ENCODE measurements at places on chromosomes 16 and 17. TPM values are rescaled to one million over a fixed set of nuclear protein-coding genes. Genes with fewer than 3 reads are reported as not detected.

DNA sequence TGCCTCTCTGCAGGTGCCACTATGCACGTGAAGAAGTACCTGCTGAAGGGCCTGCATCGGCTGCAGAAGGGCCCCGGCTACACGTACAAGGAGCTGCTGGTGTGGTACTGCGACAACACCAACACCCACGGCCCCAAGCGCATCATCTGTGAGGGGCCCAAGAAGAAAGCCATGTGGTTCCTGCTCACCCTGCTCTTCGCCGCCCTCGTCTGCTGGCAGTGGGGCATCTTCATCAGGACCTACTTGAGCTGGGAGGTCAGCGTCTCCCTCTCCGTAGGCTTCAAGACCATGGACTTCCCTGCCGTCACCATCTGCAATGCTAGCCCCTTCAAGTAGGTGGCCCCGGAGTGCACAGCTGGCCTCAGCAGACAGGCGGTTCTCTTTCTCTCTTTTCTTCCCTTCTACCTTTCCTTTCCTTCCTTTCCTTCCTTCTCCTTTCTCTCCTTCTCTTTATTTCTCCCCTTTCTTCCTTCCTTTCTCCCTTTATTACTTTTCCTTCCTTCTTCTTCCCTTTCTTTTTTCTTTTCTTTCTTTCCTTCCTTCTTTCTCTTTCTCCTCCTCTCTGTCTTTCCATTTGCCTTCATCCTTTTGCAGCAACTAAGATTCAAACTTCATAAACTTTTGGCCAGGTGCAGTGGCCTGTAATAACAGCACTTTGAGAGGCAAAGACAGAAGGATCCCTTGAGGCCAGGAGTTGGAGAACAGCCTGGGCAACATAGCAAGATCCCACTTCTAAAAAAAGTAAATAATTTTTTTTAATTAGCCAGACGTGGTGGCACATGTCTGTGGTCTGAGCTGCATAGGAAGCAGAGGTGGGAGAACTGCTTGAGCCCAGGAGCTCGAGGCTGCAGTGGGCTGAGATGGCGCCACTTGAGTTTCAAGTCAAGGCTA, 46.7 kb downstream of the SCNN1B start:
- H3K4me3 ChIP-seq = no peak overlapping the region
- no peaks in the 10 kb centered on the region for H3K36me3 ChIP-seq
- H3K27me3 ChIP-seq = no peaks in the 10 kb centered on the region
- no peaks in the 10 kb centered on the region for H3K4me1 ChIP-seq
- H3K27ac ChIP-seq = no peak overlapping the region

DNA sequence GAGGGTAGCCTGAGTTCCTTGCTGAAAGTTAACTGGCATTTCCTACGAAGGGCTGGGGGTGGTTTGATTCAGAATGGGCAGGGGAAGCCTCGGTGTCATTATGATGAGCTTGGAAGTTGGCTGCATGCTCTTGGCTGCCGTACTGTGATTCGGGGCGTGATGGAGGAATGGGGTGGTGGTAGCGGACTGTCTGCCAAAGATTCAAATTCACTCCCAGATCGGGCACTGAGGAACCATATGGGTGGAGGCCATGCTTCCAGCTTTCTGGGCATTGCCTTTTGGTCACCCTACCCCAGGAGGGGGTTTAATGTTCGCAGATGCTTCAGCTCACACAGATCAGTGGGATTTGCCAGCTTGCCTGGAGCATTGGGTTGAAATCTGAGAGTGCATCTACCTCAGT, 492.8 kb upstream of the EEF2KMT start:
- H3K27me3 ChIP-seq = no peaks in the 10 kb centered on the region
- no peak for DNase-seq
- peaks cover 5% of the 10 kb centered on the region for H3K4me1 ChIP-seq
- H3K27ac ChIP-seq = no peak overlapping the region
- H3K36me3 ChIP-seq = no peaks in the 10 kb centered on the region
- no peak overlapping the region for H3K4me3 ChIP-seq

- DNase-seq = no peak
- H3K27me3 ChIP-seq = no peaks in the 10 kb centered on the region
- no peak overlapping the region for H3K4me3 ChIP-seq
- H3K27ac ChIP-seq = no peak overlapping the region
- no peaks in the 10 kb centered on the region for H3K4me1 ChIP-seq
Measured at GRCh38 chr16:49931266-49931665, 75.4 kb upstream of the ZNF423 start.

TPSD1 gene
- not detected for total RNA-seq

OR1A1 gene
- not detected for total RNA-seq

- no peaks in the 10 kb centered on the region for H3K36me3 ChIP-seq
- no peaks in the 10 kb centered on the region for H3K4me1 ChIP-seq
- H3K27me3 ChIP-seq = peaks cover 72% of the 10 kb centered on the region
- no peak for DNase-seq
- no peak overlapping the region for H3K27ac ChIP-seq
- H3K4me3 ChIP-seq = peak overlapping the region; percentile 17
Measured at GRCh38 chr16:54939029-54939346, 8.3 kb downstream of the IRX5 start.

DNA sequence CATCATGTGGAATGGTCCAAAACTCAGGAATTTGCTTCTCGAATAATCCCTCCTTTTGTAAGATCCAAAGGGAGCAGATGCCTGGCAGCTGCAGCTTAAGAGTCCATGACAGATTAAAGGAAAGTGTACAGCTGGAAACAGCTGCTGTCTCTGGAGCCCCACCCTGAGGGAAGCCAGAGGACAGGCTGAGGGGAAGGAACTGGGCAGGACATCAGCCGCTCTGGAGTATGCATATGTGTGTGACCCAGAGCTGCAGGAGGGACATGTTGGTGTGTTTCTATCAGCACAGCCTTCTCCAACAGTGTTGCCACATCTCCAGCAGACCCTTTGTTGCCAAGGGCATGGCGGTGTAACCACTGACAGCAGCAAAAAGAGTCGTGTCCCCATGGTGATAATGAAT, 46.2 kb downstream of the CYB561 start:
- no peaks in the 10 kb centered on the region for H3K36me3 ChIP-seq
- H3K27me3 ChIP-seq = no peaks in the 10 kb centered on the region
- no peak for DNase-seq
- H3K27ac ChIP-seq = no peak overlapping the region
- no peak overlapping the region for H3K4me3 ChIP-seq
- no peaks in the 10 kb centered on the region for H3K4me1 ChIP-seq

DNA sequence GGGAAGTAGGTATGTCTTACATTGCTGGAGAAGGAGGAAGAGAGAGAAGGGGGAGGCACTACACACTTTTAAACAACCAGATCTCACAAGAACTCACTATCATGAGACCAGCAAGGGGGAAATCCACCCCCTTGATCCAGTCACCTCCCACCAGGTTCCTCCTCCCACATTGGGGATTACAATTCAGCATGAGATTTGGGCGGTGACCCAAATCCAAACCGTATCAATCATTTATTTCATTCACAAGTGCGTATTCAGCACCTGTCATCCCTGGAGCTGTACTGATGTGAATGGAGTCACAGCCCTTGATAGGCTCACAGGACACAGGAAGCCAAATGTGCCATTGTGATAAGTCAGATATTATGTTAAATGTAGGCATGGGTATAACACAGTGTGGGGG, 228.3 kb upstream of the HSBP1 start:
- no peaks in the 10 kb centered on the region for H3K27me3 ChIP-seq
- peaks cover 8% of the 10 kb centered on the region for H3K4me1 ChIP-seq
- no peak for DNase-seq
- no peak overlapping the region for H3K27ac ChIP-seq
- no peak overlapping the region for H3K4me3 ChIP-seq

ZNF689 gene
- 21.9 TPM for total RNA-seq

FBXW10 gene
- total RNA-seq = not detected

KRT15 gene
- total RNA-seq = 0.87 TPM

DNA sequence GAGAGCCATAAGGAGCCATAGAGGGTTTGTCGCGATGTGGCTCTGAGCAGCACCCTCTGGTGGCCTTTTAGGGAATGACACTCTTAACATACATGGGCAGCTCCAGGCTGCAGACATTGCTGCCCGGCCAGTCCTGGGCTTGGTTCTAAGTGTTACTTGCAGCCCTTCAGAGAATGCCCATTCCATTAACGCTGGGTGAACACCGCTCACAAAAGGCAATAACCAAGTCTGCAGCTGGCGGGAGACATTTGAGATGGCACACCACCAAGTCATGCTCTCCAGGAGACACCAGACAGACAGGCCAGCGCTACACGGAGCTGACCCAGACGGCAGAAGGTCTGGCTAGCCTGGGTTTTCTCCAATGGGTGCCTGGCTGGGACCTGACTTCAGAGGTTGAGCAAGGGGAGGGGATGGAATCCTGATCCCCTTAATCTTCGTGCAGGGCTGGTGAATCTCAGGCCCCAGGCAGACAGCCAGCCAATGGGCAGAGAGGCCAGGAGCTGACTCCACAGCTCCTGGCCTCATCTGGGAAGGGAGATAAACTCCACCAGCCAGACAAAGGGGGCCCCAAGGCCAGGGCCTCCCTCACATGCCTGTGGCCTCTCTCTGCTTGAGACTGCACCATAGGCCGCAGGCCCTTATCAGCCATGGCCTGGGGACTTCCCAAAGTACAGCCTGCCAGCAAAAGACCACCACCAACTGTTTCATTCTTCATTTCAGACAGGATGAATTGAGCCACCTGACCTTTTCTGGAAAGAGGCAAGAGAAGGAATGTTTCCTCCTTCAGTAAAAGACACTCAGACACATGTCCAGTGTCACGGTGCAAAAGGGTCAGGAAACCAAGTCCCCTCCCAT, 58.8 kb downstream of the ZDHHC7 start:
- DNase-seq = peak; percentile 87
- no peaks in the 10 kb centered on the region for H3K36me3 ChIP-seq
- no peaks in the 10 kb centered on the region for H3K4me1 ChIP-seq
- no peak overlapping the region for H3K27ac ChIP-seq
- H3K4me3 ChIP-seq = no peak overlapping the region

DNA sequence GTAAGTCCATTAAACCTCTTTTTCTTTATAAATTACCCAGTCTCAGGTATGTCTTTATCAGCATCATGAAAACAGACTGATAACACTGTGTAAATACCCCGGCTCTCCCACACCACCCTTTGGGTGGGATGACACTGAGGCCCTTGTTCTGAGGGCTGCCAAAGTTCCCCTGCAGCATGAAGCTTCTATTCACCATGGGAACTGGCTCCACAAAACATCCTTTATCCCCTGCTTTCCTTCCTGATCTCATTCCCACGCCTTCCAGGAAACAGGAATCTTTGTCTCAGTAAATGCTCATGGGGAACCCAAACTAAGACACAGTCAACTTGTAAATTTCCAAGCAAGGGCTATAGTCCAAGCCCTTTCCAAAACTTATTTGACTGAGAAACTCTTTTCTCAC, 88.4 kb downstream of the ABCC12 start:
- DNase-seq = no peak
- no peak overlapping the region for H3K4me3 ChIP-seq
- no peaks in the 10 kb centered on the region for H3K4me1 ChIP-seq
- no peaks in the 10 kb centered on the region for H3K27me3 ChIP-seq
- peaks cover 4% of the 10 kb centered on the region for H3K36me3 ChIP-seq

DNA sequence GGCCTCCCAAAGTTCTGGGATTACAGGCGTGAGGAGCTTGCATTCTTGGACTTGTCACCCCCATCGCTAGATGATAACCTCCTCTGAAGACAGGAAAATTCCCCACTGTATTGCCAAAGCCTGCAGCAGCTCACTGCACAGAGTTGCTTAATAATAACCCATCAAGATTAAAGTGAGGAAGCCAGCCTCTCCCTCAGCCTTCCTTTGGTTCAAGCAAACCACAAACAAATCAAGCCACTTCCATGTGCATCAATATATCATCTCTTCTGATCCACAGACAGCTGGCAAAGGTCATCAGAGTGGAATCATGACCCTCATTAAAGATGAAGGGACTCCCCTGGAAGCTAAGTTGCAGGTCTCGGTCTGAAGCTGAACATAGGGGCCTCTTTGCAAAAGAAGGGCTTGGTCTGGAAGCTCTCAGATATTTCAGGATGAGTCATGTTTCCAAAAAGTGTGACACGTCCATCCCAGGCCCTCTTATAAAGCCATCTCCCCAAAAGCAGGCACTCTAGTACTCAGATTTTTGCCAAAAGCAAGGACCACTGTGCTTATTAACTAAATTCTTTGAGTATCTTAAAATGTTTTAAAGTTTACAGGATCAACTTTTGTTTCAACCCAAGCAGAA, 4.8 kb downstream of the EMP2 start:
- no peaks in the 10 kb centered on the region for H3K27me3 ChIP-seq
- DNase-seq = no peak
- no peak overlapping the region for H3K27ac ChIP-seq
- H3K4me3 ChIP-seq = no peak overlapping the region

- no peak overlapping the region for H3K27ac ChIP-seq
- H3K27me3 ChIP-seq = no peaks in the 10 kb centered on the region
- H3K4me1 ChIP-seq = no peaks in the 10 kb centered on the region
- DNase-seq = no peak
Measured at GRCh38 chr17:47649972-47650524, 329 bp downstream of the KPNB1 start.

DNA sequence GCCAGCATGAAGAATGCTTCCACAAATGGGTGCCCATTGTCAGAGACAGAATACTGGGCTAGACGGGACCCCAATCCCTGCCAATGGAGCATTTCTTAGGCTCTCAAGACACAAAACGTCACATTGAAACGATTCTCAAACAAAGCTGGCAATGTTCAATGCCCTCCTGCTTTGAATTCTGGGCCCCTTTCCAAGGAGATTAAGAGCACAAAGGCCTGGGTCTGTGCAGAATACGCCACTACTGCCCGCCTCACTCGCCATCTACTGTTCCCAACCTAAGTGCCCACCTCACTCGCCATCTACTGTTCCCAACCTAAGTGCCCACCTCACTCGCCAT, 9.7 kb downstream of the CFAP20 start:
- H3K36me3 ChIP-seq = peaks cover 17% of the 10 kb centered on the region
- no peak for DNase-seq
- H3K4me1 ChIP-seq = peaks cover 3% of the 10 kb centered on the region
- H3K27ac ChIP-seq = no peak overlapping the region
- H3K4me3 ChIP-seq = no peak overlapping the region

DNA sequence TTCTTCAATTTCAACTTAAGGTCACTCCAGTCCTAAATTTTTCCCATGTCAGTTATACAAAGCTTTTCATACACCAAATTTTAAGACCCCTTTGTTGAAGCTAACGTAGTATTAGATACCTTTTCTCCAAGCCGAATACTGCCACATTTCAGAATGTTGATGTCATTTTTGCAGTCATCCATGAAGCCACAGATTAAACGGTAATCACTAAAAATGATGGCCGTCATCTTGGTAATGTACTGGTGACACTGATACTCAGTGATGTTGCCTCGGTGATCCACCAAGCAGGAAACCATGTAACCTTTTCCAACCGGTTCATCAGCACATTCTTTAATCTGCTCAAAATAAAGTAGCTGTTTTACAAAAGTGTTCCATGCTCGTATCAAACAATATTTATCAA, 82.1 kb upstream of the CLEC18B start:
- peaks cover 12% of the 10 kb centered on the region for H3K36me3 ChIP-seq
- H3K4me1 ChIP-seq = no peaks in the 10 kb centered on the region
- no peak overlapping the region for H3K27ac ChIP-seq

MYL4 gene
- 0.26 TPM for total RNA-seq

GRCh38 chr17:7173687-7174602, 5.2 kb downstream of the ASGR1 start:
- H3K27ac ChIP-seq = no peak overlapping the region
- H3K4me3 ChIP-seq = no peak overlapping the region
- H3K36me3 ChIP-seq = no peaks in the 10 kb centered on the region
- peak; percentile 96 for DNase-seq
- no peaks in the 10 kb centered on the region for H3K4me1 ChIP-seq
- H3K27me3 ChIP-seq = peaks cover 5% of the 10 kb centered on the region

CASKIN1 gene
- 7.9 TPM for total RNA-seq
